ENCODE measurements at places on chromosomes 13 and 19.

DNA sequence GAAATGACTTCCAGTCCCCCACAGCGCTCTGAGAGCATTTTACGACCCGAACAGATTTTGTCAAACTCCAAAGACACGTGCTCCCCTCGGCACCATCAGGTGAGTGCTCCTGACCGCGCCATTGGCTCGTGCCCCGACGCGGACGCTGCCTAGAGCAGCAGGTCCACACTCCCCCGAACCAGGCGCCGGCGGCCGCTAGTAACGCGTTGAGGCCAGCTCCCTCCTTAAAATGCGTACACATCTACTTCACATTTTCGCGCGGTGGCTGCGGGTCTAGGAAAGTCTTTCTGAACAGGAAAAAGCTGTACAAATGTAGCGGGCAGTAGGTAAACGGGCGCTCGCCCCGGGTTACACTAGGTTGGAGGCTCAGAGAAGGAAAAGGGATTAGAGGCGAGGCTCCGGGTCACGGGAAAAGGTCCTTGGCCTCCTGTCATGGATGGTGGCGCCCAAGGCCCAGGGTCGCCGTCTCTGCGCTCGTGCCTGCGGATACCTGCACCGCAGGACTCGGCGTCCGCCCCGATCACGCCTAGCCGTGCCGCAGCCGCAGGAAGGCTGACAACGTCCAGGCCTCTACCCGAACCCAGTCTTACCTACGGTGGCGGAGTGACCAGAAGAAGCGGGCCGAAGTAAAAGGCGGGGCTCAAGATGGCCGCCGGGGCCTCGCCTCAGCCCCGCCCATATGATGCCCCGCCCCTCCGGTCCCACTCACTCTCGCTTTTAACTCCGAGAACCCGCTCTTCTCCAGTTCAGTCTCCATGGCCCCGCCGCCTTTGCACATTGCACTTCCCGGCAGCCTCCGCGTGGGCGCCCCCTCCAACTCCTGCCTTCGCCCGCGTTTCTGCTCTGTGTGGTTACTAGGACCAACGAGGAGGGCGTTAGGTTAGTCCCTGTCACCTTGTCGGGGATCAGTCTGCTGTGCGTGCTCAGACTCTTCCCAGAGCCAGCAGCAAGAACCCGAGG lies at the start of gene ESD:
TSS of gene ESD (minus strand) at position 647 of the 960 bp plus-strand sequence. CDS start 5,748 bp downstream, outside the sequence.
- peak; percentile 97 for DNase-seq

DNA sequence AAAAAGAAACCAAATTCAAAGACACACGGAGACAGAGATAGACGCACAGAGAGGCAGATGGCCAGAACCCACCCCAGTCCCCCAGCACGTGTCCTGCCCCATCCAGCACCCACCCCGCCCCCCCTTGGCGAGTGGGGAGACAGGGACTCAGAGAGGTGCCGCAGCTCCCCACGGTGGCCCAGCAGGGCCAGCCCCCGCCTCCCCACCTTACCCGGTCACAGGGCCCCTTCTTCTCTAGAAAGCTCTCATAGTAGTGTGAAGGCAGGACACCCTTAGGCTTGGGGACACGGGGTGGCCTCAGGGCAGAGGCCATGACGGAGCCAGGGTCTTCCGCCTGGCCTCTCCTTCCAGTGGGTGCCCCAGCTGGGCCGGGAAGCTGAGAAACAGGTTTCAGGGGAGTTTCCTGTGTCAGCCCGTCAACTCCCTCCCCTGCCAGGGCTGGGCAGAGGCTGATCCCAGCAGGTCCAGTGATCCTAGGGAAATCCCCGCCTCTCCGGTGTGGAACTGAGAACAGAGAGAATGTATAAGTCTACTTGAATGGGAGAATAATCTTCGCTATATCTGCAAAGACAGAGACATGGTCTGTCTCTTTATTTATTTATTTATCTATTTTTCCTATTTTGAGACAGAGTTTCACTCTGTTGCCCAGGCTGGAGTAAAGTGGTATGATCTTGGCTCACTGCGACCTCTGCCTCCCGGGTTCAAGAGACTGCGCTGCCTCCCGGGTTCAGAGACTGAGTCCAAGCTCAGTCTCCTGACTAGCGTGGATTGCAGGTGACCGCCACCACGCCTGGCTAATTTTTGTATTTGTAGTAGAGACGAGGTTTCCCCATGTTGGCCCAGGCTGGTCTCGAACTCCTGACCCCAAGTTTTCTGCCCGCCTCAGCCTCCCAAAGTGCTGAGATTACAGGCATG lies at the start of gene STAP2:
TSS of gene STAP2 (minus strand) at position 387 of the 915 bp plus-strand sequence. CDS start at position 313, 74 bp downstream.
- DNase-seq: peak; percentile 54

GRCh38 chr13:49976314-49977258 lies 20.3 kb upstream of the TRIM13 start:
- peak; percentile 95 for DNase-seq

DNA sequence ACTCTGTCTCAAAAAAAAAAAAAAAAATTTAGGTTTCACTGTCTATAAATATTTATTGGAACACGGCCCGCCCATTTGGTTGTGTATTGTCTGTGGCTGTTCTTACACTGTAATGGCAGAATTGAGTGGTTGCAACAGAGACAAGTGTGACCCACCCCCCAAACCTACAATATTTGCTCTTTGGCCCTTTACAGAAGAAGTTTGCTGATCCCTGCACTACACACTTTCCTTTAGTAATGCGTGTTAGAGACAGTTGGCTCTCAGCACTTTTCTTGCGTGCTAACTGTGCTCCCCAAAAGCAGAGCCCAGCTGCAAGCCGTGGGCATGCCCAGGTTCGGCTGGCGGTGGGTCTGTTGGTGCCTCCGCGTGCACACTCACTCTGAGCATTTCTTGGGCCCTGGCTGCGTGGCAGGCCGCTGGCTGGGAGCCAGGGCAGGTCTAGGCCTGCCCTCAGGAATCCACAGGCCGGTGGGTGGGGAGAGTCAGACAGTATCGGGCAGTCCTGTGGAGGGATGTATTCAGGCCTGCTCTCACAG lies 72.6 kb downstream of the SIPA1L3 start:
- DNase-seq: no peak

DNA sequence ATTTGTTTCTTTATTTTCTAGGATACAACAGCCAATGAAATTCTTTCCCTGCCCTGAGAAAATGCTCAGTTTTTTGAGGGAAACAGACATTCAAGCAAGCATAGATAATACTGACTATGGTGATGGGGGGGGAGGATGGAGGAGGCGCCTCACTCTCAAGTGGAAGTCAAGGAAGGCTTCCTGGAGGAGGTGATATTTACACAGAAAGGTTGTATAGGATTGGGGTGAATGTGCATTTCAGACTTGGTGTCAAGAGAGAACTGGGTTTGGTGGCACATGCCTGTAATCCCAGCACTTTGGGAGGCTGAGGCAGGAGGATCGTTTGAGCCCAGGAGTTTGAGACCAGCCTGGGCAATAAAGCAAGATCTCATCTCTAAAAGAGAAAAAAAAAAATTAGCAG lies 12.2 kb upstream of the ADGRE1 start:
- DNase-seq: no peak

- no peak for DNase-seq
Measured at GRCh38 chr13:39773833-39774232, 118.4 kb downstream of the COG6 start.

DNA sequence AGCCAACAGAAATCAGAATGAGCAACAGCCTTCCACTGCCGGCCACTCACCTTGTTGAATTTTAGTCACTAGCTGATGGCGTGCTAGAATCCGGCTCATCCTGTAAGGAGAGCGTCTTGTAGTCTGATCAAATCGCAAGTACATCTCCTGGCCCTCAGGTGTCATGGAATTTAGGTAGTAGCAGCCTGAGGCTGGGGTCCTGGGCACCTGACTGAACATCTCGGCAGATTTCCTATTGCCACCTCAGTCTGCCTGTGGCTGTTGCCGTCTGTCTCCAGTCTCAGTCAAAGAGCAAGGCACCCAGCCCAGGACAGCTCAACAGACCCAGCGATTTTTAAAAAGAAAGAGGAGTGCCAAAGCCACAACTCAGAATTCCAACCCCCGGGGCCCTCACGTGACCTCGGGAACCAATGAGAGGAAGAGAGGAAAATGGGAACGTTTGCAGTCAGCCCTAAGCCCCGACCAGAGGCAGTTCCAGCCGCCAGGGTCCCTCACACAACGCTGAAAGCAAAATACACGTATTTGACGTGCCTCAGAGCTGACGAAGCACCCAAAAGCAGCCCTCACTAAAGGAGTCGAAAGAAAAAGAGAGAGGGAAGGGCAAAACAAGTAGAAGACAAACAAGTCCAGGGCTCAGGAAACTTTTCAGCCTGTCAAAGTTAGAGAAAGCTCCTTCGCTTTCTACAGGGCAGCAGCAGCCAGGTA lies at the start of gene STARD13:
TSS of gene STARD13 (minus strand) at position 336 of the 705 bp plus-strand sequence. CDS start at position 219, 117 bp downstream.
- peak; percentile 58 for DNase-seq

- DNase-seq: no peak
Measured at GRCh38 chr13:46894568-46894967, 2.3 kb downstream of the HTR2A start.

DNA sequence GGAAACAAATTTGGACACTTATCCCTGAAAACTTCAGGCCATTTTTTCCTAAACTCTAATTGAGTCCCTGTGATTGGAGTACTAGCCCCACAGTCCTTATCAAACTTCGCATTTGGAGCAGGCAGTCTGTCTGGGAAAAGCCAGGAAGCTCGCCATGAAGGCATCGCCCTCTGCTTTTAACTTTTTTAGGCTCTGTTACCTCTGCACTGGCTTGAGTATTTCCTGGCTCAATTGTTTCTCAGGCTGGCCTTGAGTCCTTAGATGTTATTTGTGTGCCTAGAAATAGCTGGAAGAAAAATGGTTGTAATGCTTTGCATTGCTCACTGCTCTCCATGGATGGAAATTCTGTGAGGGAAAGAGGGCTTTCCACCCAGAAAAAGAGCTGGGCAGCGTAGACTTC lies 24.2 kb downstream of the ACTN4 start:
- no peak for DNase-seq

DNA sequence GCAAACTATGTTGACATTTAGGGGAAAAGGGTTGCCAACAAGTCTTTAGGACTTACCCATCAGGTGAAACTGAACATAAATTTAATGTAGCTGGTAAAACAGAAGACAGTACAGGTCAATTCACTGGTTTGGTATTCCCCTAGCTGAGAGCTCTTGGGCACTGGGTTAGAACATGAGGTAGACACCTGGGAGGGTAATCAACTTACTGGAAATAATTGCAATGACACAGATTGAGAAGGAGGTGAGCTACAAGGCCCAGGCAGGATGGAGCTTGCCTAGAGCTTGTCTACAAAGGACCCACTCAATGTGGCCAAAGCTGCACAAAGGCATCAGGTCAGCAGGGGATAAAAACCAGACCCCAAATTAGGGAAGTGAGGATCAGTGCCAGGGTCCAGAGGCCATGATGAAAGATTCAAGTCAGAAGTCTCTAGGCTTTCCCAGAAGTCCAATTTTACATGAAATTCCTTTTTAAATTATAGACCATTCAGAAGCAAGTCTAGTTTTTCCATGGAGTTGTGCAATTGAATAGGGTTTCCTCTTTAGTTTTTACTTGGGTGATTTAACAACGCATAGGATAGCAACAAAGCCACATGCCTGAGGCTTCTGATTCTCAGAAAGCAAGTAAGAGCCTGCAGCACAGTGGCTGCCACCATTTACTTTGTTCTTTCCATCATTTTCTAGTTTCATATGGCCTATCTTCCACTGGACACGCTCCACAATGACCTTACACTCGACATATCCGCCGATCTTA lies 194.0 kb downstream of the NDFIP2 start:
- DNase-seq: no peak

GRCh38 chr13:61417086-61417570 lies 1.5 kb upstream of the PCDH20 start:
- DNase-seq: no peak

DNA sequence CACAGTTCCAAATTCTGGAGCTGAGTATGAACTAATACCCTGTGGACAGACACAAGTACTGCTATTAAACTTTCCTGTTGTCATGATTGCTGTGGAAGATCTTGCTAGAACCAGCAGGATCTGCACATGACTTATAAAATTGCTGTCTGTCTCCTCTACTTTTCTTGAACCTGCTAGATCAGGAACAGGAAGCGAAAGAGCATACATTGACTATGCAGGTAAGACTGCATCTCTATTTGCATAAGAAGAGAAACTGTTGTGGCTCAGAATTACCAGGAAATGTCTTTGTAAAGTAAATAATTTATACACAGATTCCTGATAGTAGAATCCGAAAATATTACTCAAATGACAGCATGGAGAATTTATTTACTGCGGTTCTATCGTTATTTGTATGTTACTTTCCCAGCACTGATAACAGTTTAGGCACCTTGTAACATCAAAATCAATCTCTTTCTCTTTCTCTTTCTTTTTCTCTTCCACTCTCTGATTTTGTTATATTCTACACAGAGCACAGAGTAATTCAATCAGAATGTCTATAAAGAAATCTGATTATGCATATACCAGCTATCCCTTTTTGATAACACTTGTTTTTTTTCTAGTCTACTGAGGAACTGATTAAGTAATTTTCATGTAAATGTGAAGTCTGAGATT lies 226.5 kb downstream of the MYO16 start:
- no peak for DNase-seq

GRCh38 chr13:42266473-42266872 lies 5.5 kb upstream of the AKAP11 start:
- no peak for DNase-seq

- DNase-seq: no peak
Measured at GRCh38 chr13:40272776-40273139, 393.7 kb downstream of the FOXO1 start.

- DNase-seq: no peak
Measured at GRCh38 chr19:39953915-39954314, 17.1 kb upstream of the PSMC4 start.

DNA sequence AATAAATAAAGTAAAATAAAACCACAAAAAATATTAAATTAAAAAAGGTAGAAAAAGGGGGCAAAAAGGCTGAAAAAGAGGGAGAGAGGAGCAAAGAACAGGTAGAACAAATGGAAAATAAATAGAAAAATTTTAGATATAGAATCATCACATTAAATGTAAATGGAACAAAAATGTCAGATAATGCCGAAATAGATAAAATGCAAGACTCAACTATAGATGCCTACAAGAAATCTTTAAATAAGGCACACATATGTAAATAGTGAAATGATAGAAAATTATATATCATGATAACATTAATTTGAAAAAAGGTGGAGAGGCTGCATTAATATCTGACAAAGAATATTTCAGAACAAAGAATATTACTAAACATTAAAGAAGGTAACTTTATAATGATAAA lies 477.1 kb upstream of the SPRY2 start:
- no peak for DNase-seq

DNA sequence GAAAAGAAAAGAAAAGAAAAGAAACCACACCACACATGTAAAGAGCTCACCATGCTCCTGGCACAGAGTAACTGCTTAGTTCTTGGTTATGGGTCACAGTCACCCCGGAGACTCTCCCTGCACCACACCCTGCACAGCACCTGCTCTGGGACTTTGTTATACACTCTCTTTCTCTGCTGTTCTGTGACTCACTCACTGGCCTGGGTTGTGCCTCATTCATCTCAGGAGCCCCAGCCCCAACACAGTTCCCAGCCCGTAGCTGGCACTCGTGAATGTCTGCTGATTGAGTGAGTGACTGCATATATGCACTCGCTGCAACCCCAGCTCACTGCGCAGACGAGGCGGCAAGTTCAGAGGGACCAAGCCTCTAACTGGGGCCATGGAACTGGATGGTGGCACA lies 22.9 kb upstream of the ZNF507 start:
- no peak for DNase-seq
